ENCODE measurements at places on chromosomes 4 and X.

GRCh38 chr4:17166954-17167353, 268.5 kb upstream of the LDB2 start:
- DNase-seq: no peak

DNA sequence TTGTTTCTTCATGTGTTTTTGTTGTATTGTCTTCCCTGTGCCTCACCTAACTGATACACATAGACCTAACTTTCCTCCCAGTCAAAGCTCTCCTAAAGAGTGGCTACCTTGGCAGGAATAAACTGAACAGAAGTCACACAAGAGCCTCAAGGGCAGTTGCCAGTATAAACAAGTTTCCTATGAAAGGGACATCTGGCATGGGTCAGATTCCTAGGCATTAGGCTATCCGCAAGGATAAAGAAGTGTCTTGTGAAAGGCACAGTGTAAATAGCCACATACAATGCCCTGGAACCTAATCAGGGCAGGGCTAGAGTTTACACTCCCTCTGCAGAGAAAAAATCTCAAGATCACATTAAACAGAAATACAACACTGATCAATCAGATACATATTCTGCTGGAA, 220.8 kb downstream of the SPANXN3 start:
- DNase-seq: no peak

DNA sequence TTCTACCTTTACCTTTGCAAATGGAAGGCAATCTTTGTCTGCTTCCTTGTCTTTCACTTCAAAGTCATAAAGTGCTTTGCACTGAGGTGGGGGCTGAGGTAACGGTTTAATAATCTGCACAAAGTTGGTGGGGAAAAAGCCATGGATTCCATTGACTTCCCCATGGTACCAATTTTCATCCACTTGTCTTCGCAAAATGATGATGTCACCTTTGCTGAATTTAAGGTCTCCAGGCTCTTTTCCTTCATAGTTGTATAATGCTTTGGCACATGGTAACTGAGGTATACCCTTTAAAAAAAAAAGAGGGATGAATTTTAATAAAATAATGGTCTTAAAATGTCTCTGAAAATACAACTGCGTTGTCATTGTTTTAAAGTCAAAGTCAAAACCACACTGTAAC, 114.4 kb downstream of the SH3RF1 start:
- DNase-seq: no peak

DNA sequence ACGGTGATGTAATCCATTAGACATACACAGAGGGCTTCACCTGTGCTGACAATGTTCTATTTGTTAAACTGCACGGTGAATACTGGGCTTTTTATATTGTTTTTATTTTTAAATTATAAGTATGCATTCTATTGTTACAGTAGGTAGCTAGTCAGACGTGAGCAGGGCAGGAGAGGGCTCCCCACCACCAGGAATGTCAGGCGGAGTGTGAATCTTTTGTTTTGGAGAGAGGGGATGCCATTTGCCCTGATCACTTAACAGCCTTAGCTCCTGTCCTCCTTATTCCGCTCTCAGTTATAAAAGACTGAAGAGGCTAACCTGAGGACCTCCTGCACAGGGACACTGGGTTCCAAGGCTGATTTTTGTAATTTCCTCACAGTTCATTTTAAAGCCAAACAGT, 151.6 kb upstream of the TAPT1 start:
- no peak for DNase-seq

DNA sequence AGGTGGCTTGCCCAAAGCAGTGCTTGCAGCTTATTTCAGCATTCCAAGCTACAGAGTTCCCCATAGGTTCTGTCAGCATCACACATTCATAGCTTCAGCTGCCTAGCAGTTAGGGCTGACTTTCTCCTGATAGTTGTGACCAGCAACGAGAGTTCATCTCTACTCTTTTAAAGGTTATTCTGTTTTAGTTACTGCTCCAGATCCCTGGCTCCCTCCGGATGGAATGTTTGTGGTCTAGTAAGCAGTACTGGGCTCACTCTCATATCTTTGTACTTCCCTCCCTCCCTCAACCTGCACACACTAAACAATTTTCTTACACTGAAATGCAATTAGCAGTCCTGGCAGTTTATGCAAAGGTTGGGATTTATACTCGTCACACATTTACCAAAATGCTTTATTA, 43.9 kb downstream of the PTTG2 start:
- DNase-seq: no peak

DNA sequence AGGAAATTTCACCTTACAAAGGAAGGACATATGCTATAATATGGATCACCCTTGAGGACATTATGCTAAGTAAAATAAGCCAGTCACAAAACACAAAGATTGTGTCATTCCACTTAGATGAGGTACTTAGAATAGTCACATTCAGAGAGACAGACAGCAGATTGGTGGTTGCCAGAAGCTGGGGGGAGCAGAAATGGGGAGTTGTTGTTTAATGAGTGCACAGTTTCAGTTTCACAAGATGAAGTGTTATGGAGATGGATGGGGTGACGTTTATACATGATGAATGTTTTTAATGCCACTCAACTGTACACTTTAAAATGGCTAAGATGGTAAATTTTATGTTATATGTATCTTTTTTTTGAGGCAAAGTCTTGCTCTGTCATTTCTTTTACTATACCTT, 14.8 kb upstream of the SPON2 start:
- DNase-seq: no peak

DNA sequence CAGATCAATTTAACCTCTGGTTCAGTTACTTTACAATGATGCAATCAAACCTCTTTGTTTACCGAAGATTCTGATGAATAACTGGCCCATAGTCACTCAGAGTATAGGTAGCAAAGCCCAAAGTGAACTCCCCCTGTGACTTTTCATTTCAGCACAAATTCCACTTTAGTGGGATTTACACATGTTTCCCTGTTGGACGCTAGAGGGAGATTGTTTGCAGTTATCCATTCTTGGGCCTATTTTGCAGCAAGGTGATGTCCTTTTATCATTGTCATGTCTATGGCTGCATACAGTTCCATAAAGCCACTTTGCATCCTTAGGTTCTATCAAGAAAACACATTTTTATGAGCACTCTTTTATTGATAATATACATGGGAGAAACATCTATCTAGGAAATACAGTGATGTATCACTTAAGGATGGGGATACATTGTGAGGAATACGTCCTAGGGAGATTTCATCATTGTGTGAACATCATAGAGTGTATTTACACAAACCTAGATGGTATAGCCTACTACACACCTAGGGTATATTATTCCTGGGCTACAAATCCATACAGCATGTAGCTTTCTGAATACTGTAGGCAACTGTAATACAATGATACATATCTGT, 14.5 kb upstream of the DKK2 start:
- DNase-seq: no peak

GRCh38 chr4:87698394-87698793, 48.3 kb downstream of the DMP1 start:
- DNase-seq: no peak

DNA sequence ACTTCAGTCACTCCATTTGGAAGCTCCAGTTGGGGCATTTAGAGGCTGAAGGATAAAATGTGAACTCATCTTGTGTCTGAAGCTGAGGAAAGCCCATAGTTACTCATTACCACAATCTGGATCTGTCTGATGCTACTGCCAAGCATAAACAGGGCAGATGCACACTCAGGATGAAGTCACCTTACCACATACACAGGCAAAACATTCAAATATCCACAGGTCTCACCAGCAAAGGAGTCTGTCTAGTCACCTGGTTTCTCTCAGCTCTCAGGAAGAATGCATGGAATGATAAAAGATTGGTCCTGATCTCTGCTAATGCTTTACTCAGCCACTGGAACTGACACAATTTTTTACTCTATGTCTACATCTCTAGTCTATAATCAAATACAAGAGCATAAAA, 13.0 kb upstream of the ODAPH start:
- no peak for DNase-seq

- no peak for DNase-seq
Measured at GRCh38 chr4:15003891-15004738, 1.8 kb downstream of the CPEB2 start.

Data from fibroblast of skin of left quadriceps (primary cell).